ENCODE measurements at places on chromosomes 3 and 15.

- no peak for DNase-seq
Observed at GRCh38 chr15:67512140-67512539, 8.8 kb upstream of the C15orf61 start.

DNA sequence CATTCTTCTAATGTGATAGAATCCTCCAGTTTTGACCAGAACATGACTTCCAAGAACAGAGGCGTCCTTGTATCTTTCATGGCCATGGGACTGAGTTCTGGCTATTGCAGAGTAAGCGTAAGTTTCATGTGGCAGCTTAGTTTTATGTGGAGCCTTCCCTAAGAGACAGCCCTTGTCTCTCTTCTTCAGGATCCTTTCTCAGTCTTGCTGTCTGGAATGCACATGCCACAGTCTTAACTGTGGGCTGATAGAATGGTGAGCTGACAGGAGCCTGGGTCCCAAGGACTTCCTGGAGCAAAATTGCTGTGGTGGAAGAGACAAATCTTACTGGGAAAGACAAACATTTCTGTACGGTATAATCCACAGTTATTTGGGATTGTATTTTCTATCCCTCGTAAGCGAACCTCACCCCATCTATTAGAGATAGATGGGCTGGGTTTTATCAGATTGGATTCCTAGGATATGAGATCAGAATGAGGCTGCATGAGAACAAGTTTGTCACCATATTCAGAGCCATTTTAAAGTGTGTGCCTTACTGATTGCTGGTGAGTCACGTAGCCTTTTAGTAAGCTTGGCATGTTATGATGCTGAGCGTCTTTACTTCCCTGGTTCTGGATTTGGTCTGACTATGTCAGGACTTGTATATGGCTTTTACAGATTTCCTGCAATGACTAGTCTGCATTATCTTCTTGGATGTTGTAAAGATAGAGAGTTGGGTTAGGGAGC is 32.8 kb downstream of the CDIN1 start:
- no peak for DNase-seq

GRCh38 chr3:171757361-171758034 is 52.8 kb downstream of the PLD1 start:
- no peak for DNase-seq

DNA sequence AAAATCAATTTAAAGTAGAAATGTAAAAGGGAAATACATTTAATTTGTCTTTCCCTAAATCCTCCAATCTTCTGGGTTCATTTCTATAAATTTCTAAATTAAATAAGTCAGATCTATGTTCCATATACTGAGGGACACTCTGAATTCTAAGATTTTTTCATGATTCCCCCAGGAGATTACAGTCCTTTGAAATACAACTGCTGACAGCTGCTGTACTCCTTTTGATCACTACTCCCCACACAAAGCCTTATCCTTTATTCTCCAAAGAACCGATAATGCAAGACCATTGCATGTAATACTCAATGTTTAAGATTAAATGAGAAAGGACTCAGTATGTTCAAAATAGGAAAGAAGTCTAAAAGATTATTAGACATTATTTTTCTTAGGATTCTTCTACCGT is 865.7 kb downstream of the EPHA3 start:
- no peak for DNase-seq

GRCh38 chr3:66336333-66336766 is 115.5 kb downstream of the SLC25A26 start:
- DNase-seq, result no peak

DNA sequence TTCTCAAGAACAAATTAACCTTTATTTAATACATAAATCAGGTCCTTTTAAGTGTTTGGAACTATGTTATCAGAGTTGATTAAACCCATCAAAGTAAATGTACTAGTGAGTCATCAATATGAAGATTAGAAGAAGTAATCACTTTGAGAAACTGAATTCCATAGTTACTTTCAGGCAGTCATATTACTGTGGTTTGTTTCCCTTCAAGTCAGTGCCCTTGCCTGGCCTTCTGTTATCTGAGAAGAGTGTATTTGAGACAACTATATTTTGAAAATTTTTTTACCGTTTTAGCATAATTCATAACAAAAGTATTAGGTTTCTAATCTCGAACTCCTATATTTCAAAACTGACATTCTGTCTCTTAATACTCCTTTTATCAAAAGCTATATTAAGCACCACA is 73.6 kb downstream of the GMPS start:
- no peak for DNase-seq

GRCh38 chr15:57118013-57118799 is 199.8 kb downstream of the TCF12 start:
- no peak for DNase-seq

- no peak for DNase-seq
Observed at GRCh38 chr15:51619331-51620035, 3.1 kb downstream of the DMXL2 start.

DNA sequence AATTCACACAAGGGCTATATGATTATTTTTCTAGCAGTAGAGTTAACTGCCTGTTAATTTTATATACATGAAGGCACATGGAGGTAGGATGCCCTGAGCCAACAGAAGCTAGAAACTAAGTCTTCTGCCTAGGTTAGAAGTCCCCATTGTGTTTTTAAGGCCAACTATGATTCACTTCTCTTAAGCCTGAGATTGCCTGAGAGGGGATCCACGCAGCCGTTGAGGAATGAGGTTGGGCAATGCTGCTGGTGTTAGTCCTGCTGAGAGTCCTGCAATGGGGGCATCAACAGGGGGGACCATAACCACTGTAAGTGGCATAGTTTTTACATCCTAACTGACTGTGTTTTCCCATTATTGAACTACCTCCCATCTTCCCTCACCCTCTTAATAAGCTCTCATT is 60.1 kb upstream of the PFN2 start:
- no peak for DNase-seq

- no peak for DNase-seq
Observed at GRCh38 chr15:90266485-90266884, 1.0 kb downstream of the NGRN start.

DNA sequence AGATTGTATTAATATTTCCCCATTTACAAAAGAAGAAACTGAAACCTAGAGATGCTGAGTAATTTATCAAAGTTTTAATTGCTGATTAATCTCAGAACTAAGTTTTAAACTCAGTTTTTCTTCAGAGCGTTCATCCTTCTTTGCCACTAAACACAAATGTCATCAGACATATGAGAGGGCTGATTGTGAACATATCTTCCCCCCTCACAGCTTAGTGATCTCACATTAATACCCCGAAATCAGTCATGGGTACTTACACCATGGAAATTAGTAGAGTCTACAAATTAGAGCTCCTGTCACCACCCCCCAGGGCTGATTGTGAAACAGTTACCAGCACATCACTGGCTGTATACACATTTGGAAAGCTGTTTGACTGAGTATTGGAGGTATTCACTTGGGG is 189.3 kb upstream of the SGO1 start:
- no peak for DNase-seq

DNA sequence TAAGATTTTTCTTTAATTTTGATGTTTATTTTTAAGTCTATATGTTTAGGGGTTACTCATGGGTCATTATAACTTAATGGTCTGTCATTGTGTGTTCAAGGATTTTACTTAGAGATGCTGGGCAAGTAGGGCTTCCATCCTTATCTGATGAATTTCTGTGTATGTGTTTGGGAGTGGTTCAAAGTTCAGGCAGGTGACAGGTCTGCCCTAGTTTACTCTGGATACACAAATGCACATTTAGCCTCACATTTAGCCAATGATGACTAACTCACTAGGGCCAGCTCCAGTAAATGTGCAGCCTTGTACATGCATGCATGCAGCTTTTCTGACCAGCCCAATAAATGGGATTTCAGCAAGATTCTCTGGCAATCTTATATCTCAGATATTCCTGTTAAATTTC is 554.1 kb downstream of the SI start:
- no peak for DNase-seq

DNA sequence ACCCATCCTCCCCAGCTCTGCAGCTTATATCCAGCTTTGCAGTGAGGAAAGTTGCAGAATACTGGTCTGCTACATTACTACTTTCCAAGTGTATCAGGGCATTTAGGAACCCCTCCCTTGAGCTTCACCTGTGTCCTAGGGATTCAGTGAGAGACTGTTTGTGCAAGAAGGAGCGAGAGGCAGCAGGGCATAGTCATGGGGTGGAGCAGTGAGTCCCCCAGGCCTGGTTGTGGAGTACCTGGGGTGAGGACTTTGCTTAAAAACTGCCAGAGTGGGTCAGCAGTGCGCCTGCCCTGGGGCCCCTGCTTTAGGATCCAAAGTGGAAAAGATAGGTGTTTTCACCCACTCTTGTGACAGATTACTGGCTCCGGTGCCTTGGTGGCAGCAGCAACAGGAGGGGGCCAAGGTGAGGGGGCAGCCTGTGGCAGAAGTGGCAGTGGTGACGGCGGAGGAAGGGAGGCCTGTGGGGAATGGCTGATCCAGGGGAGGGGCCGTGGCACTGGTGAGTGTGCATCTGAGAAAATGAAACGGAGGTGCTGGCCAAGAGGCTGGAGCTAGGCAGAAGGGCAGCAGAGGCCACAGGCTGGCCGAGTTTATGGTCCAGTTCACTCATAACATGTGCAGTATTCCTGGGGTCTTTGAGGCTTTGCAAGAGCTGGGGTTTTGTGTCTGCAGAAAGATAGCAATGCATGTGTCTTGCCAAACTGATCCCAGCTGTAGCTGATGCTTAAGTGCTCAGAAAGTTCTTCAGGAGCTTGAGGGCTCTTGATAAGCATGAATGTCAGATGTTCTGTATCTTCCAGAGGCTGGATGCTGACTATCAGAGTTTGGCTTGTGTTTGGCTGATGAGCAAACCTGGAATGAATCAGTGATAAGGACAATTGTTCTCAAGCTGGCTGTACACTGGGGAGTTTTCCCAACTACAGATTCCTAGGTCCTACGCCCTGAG is 43.4 kb downstream of the GOLGA6A start:
- DNase-seq, result no peak

DNA sequence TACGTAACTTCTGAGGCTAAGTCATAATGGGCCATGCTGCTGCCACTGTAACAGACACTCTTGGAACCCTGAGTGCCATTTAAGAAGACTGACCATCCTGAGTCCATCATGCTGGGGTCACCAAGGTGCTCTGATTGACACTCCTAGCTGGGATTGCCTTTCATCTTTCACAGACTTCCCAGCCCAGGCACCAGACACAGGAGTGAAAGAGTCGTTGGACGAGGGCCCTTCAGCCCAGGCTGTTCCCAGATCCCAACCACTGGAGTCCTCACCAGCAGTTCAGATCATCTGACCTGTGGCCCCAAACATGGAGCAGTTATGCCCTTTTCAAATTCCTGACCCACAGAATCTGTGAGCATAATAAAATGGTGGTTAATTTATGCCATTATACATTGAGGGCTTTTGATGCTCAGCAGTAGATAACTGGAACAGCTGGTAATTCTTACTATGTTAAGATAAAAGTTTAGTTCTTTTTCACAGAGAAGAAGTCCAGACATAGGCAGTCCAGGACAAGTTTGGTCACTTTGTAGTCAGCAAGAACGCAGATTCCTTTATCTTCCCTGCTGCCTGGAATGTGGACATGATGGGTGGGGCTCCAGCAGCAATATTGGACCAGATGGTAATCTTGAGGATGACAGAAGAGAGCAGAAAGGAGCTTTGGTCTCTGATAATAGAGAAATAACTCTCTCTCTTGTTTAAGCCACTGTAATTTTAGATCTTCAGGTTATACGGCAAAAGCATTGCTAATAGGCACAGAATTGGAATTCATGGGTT is 7.3 kb upstream of the EHD4 start:
- no peak for DNase-seq

- no peak for DNase-seq
Observed at GRCh38 chr15:52067545-52067926, 45.0 kb downstream of the BCL2L10 start.

All from activated CD4-positive, CD25-positive, alpha-beta regulatory T cell treated with anti-CD3 and anti-CD28 coated beads, Interleukin-2, amount 50 U/mL, for 16 hours (primary cell).